Activated CD4-positive, alpha-beta T cell treated with anti-CD3 and anti-CD28 coated beads for 36 hours (primary cell): ENCODE measurements at places on chromosomes 7 and 10. TPM values are rescaled to one million over a fixed set of nuclear protein-coding genes. Genes with fewer than 3 reads are reported as not detected.

- H3K36me3 ChIP-seq, result no peaks in the 10 kb centered on the region
- H3K27ac ChIP-seq, result no peak overlapping the region
- peaks cover 25% of the 10 kb centered on the region for H3K27me3 ChIP-seq
- H3K4me3 ChIP-seq, result no peak overlapping the region
- no peak for DNase-seq
Measured at GRCh38 chr10:89798092-89798491, 96.7 kb downstream of the KIF20B start.

The CYP3A5 gene
- total RNA-seq, result not detected

- no peak overlapping the region for H3K4me3 ChIP-seq
- no peaks in the 10 kb centered on the region for H3K4me1 ChIP-seq
- no peak overlapping the region for H3K27ac ChIP-seq
- no peaks in the 10 kb centered on the region for H3K27me3 ChIP-seq
- no peak for DNase-seq
Measured at GRCh38 chr10:45487735-45488134, 113.7 kb downstream of the ALOX5 start.

DNA sequence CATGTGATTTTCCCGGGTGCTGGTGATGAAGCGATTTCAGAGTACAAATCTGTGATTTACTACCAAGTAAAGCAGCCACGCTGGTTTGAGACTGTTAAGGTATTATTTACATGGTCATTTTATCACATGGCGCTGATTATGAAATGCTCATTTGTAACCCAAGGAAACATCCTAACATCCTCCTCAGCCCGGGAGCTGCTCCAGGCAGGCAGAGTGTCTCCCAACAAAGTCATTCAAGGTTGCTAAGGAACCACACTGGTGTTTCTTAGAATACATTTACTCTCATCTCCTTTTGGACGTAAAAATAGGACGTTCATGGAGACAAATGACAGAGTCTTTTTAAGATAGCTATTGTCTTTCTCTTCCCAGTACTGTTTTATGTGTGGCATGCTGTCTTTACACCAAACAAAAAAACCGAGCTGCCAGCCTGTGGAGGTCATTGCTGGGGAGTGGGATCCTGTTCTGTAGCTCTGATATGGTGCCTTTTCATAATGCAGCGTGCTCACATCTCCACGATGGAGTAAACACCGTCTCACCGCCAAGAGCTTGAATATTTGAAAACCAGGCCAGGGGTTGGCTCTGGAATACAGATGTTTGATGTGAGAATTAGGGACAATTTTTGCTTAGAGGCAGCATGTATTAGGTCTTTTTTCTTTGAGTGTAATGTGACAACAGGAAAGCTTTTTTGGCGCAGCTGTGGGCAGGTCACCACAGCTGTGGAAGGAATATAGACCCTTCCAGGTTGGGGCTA, 119.6 kb downstream of the DOCK1 start:
- H3K27ac ChIP-seq, result no peak overlapping the region
- no peaks in the 10 kb centered on the region for H3K36me3 ChIP-seq
- H3K4me1 ChIP-seq, result no peaks in the 10 kb centered on the region
- no peaks in the 10 kb centered on the region for H3K27me3 ChIP-seq
- DNase-seq, result no peak

DNA sequence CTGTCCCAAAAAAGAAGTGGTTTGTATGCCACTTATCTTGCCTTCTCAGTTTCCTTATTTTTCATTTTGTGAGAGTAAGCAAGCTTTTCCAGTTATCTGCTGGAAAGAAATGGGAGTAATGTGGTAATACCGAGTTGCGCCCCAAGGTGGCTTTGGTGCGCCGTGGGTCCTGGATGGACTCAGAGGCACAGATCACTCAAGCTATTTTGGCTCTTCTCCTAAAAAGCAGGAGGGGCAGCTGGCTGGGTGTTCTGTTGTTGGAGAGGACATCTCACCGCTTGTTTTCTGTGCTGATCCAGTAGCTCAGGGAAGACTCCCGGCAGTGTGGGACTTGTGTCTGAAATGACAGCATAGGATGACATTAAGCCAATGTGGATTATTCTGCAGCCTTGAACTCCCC, 16.4 kb downstream of the PRKRIP1 start:
- H3K27ac ChIP-seq, result no peak overlapping the region
- peaks cover 33% of the 10 kb centered on the region for H3K4me1 ChIP-seq
- peaks cover 70% of the 10 kb centered on the region for H3K36me3 ChIP-seq

The LDB1 gene
- 86.7 TPM for total RNA-seq

The RNF133 gene
- total RNA-seq, result not detected

The AASS gene
- 2.1 TPM for total RNA-seq

The PON1 gene
- total RNA-seq, result not detected

The STAG3 gene
- total RNA-seq, result 24.7 TPM

GRCh38 chr10:123390874-123391273, 236.7 kb downstream of the BUB3 start:
- no peaks in the 10 kb centered on the region for H3K4me1 ChIP-seq
- H3K27ac ChIP-seq, result no peak overlapping the region
- H3K27me3 ChIP-seq, result peaks cover 3% of the 10 kb centered on the region
- H3K4me3 ChIP-seq, result no peak overlapping the region
- DNase-seq, result no peak

The FUOM gene
- 37.0 TPM for total RNA-seq

The TAS2R5 gene
- 0.75 TPM for total RNA-seq

DNA sequence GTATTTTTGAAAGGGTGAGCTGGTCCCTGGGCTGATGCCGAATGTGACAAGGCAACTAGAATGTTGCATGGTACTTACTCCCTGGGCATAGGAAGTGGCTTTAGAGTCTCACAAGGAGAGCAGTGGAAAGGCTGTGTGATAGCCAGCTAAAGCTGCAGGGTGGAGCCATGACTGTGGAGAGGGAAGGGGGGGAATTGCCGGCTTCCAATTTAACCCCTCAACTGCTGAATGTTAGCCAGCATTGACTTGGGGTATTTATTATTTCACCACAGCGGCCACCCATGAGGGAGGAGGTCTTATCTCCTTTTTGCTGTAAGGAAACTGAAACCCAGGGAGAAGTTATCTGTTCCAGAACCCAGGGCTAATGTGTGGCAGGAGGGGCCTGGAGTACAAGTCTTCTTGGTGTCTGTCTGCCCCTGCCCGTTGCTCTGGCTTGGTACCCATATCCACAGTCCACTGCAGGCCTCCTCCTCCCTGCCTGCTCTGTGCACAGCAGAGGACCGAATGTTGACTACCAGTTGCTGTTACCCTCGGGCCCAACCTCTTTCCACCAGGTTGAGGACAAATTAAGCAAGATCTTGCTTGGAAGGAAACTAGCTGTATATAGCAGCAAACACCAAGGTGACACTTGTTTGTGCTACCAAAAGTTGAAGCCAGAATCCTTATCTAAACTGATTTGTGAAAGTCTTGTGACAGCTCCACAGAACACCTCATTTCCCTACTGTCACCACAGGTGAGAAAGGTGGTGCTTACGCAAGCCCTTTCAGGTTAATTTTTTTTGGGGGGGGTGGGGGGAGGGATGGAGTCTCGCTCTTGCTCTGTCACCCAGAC, 37.6 kb downstream of the WBP1L start:
- no peak overlapping the region for H3K27ac ChIP-seq
- H3K27me3 ChIP-seq, result no peaks in the 10 kb centered on the region
- H3K4me1 ChIP-seq, result peaks cover 35% of the 10 kb centered on the region
- no peak for DNase-seq
- H3K36me3 ChIP-seq, result peaks cover 4% of the 10 kb centered on the region

DNA sequence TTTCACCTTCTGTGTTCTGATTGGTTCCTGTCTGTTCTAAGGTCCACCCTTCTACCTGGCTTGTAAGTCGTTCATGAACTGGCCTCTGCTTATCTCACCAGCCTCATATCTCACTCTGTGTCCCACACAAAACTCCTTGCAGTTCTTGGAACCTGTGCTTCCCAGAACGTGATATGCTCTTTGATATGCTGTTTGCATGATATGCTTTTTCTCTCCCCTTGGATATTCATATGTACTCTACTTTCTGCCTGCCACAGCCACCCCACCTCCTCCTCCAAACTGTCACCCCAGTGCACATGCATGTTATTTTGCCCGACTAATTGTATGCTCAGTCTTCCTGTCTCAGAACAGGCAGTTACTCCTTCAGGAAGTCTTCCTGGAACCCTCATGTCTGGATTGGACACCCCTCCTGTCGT, 1.9 kb upstream of the ITPRIP start:
- peaks cover 10% of the 10 kb centered on the region for H3K36me3 ChIP-seq
- H3K27me3 ChIP-seq, result no peaks in the 10 kb centered on the region
- DNase-seq, result no peak
- no peak overlapping the region for H3K27ac ChIP-seq
- H3K4me3 ChIP-seq, result peak overlapping the region; percentile 93

DNA sequence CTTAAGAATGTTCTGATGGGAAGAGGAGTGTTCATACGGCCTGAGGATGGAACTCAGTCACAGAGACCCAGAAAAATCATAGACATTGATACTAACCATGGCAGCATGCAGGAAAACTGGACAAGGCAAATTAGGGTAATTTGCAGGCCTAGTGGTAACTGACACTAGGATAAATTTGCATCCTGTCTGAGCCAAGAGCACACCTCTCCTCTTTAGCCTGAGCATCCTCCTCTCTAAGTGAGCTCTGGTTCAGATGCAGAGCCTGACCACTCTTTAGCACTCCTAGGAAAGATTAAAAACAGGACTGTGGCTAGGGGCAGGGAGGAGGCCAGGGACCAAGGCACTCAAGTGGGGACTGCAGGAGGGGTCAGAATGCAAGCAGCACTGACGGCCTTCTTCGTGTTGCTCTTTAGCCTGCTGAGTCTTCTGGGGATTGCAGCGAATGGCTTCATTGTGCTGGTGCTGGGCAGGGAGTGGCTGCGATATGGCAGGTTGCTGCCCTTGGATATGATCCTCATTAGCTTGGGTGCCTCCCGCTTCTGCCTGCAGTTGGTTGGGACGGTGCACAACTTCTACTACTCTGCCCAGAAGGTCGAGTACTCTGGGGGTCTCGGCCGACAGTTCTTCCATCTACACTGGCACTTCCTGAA, at the start of gene TAS2R41:
TAS2R41 (plus strand) TSS at position 373 of the 650 bp plus-strand sequence; CDS start at position 373, 0 bp downstream.
- no peak within 1 kb of the TSS for H3K27ac ChIP-seq
- no peaks in the 10 kb centered on the region for H3K27me3 ChIP-seq
- H3K4me1 ChIP-seq, result peaks cover 28% of the 10 kb centered on the region
- no peaks in the 10 kb centered on the region for H3K36me3 ChIP-seq
- no peak for DNase-seq

DNA sequence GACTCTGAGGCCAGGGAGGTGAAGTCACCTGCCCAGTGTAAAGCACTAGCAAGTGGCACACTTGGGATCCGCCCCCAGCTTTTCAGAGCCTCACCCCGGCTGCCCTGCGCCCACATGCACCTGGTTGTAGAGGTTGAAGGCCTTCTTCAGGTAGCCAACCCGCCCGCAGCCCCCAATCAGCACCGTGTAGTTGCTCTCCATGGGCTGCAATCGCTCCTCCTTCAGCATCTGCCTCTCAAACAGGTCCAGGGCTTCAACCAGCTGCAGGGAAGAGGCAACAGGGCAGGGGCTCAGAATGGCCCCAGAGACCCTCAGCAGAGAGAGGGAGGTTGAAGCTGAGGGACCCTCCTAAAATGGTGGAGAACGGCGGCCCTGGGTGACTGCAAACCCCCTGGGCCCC, 5.4 kb downstream of the PTCD1 start:
- DNase-seq, result no peak
- peaks cover 15% of the 10 kb centered on the region for H3K4me1 ChIP-seq

DNA sequence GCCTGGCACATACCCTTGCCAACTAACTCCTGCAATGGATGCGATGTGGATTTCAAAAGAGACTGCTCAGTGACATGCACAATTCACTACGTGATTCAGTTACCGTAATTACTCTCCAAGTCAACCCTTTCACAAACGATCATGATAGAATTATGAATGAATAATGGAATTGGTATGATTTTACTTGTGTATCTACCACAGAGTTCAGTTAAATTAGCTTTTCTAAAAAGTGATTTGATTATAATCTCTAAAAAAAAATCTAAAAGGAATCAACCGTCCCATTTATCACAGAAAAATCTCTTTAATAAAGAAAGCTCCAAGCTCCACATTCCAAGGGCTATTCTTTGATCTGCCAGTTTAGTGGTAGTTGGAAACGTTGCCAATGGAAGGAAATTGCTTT, 30.4 kb upstream of the RSU1 start:
- H3K4me3 ChIP-seq, result no peak overlapping the region
- H3K27me3 ChIP-seq, result no peaks in the 10 kb centered on the region
- no peaks in the 10 kb centered on the region for H3K36me3 ChIP-seq
- DNase-seq, result no peak
- H3K4me1 ChIP-seq, result peaks cover 6% of the 10 kb centered on the region

GRCh38 chr7:40572810-40573465, 438.1 kb downstream of the SUGCT start:
- no peak overlapping the region for H3K27ac ChIP-seq
- H3K27me3 ChIP-seq, result no peaks in the 10 kb centered on the region
- no peak for DNase-seq
- no peak overlapping the region for H3K4me3 ChIP-seq
- H3K4me1 ChIP-seq, result no peaks in the 10 kb centered on the region
- H3K36me3 ChIP-seq, result no peaks in the 10 kb centered on the region

The EN2 gene
- total RNA-seq, result not detected

GRCh38 chr7:92917230-92917629, 80.9 kb upstream of the CDK6 start:
- no peak overlapping the region for H3K4me3 ChIP-seq
- H3K36me3 ChIP-seq, result no peaks in the 10 kb centered on the region
- H3K27me3 ChIP-seq, result peaks cover 9% of the 10 kb centered on the region
- no peak for DNase-seq
- H3K27ac ChIP-seq, result no peak overlapping the region

DNA sequence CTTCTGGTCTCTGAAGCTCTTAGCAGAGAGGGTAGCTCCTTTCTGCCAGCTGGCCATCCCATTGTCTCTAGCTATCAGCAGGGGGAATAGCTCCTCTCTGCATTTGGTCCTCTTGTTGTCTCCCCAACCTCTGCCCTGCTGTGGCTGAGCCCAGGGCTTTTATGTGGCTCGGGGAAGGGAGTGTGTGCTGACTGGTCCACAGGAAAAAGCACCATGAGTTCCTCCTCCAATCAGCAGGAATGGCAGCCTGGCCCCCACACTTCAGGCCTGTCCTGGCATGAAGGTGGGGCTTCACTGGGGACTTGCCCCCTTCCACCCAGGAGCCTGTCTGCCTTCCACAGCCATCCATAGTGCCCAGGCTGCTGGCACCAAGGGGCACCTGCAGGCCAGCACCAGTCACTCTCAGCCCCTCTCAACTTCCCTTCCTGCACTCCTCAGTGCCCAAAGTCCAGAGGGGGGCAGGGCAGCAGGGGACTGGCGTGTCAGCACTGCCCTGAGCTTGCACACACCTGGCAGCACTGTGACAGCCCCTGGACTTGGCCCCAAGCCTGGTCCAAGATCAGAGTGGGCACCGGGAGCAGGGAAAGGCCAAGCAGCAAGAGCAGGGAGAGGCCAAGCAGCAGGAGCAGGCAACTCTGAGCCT, 36.2 kb downstream of the NOLC1 start:
- H3K27ac ChIP-seq, result no peak overlapping the region
- no peaks in the 10 kb centered on the region for H3K36me3 ChIP-seq
- peaks cover 14% of the 10 kb centered on the region for H3K4me1 ChIP-seq
- DNase-seq, result no peak

GRCh38 chr7:55526770-55527169, 45.5 kb downstream of the VOPP1 start:
- H3K36me3 ChIP-seq, result peaks cover 16% of the 10 kb centered on the region
- no peaks in the 10 kb centered on the region for H3K27me3 ChIP-seq
- no peak overlapping the region for H3K4me3 ChIP-seq
- no peak overlapping the region for H3K27ac ChIP-seq
- DNase-seq, result no peak
